ENCODE measurements at places on chromosomes 1 and 21. TPM values are rescaled to one million over a fixed set of nuclear protein-coding genes. Genes with fewer than 3 reads are reported as not detected.

Gene WDR64
- not detected for total RNA-seq

Gene ACOT7
- total RNA-seq, result 37.4 TPM

Gene HSPA6
- total RNA-seq, result 6.5 TPM

Gene GORAB
- 25.0 TPM for total RNA-seq

Gene AIRE
- total RNA-seq, result under 0.01 TPM

Gene TRIM67
- total RNA-seq, result not detected

Gene KRTAP19-3
- not detected for total RNA-seq

Gene BSND
- not detected for total RNA-seq

Gene MX2
- total RNA-seq, result 1.8 TPM

Gene UQCRH
- total RNA-seq, result 196 TPM

Gene COL16A1
- 116 TPM for total RNA-seq

Gene TMEM269
- 0.15 TPM for total RNA-seq

Gene RGS1
- total RNA-seq, result not detected

Gene UMODL1
- not detected for total RNA-seq

Gene GPR25
- not detected for total RNA-seq

Gene TPTE
- total RNA-seq, result not detected

Gene ZBTB40
- 10.8 TPM for total RNA-seq

Gene IL19
- total RNA-seq, result not detected

Gene NPHS2
- total RNA-seq, result not detected

Gene TMEM82
- total RNA-seq, result not detected

Gene ZNF593OS
- total RNA-seq, result not detected

Gene TRIM46
- 6.0 TPM for total RNA-seq

Gene C1orf53
- 2.2 TPM for total RNA-seq

Gene ZFP69
- 3.6 TPM for total RNA-seq

Gene ZMYND12
- 0.29 TPM for total RNA-seq

Gene MYOG
- not detected for total RNA-seq

Gene PPM1J
- total RNA-seq, result 1.3 TPM

Gene GABPB2
- 14.0 TPM for total RNA-seq

Gene ACTN2
- under 0.01 TPM for total RNA-seq

Gene OLFML2B
- total RNA-seq, result 7.1 TPM

Gene CALML6
- 0.15 TPM for total RNA-seq

All from smooth muscle cell of trachea (primary cell).